ENCODE measurements at places on chromosomes 11 and 22.
A peak's percentile ranks its signal among the peaks of the same experiment; 100 is the strongest.

- peak; percentile 21 for DNase-seq
Measured at GRCh38 chr11:117834838-117835443, 10.4 kb upstream of the FXYD2 start.

DNA sequence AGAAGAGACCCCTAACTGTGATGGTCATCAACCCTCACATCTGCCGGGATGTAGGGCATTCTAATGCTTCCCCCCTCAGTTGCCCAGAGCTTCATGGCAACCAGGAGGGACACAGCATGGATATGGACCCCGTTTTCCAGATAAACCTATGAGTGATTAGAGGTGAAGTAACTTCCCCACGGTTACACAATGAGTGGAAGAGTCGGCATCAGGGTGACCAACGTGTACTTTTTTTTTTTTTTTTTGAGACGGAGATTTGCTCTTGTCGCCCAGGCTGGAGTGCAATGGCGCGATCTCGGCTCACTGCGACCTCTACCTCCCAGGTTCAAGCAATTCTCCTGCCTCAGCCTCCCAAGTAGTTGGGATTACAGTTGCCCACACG lies 25.0 kb downstream of the TXN2 start:
- DNase-seq, result no peak

DNA sequence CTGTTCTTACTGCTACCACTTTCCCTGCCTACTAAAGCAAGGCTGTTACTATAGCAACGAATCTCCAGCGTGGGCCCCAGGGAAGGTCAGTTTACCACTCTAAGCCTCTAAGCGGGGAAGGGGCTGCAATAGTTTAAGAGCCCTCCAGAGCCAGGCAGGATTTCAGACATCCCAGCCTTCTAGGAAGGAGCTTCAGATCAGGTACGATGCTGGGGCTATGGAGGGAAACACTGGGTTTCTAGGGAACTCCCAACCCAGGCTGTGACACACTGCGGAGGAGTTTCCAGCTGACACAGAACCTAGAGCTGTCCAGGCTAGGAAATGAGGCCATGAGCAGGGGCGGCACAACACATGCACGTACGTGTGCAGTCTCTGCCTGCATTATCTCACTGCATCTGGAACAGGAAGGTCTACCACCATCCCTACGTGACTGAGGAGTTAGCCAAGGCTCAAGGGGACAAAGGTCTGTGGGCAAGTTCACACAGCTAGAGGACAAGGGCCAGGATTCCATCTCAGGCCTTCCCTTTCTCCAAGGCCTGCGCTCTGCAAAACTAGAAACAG lies 20.4 kb downstream of the HPS4 start:
- peak; percentile 15 for DNase-seq

DNA sequence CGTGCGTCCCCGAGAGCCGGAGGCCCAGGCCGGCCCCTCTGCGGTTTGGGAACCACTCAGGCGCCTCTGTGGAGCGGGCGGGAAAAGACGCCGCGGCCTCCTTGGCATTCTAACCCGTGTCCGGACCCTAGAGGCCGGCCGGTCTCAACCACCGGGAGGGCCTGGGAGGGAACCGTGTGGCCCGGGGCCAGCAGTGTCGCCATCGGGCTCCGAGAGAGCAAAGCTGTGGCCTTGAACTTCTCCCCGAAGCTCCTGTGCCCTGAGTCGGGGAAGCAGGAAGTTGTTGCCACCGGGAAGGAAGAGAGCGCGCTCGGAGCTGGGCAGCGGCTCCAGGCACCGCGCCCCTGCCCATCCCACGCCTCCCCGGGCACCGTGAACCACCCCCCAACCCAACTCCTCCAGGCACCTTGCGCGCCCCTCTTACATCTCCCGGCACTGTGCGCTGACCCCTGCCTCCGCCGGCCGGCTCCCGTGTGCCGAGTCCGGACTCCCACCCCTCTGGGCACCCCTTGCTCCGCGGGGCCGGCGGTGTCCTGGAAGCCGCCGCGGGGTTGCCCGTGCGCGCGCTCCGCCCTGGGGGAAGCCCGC lies 80.0 kb upstream of the PPARA start:
- DNase-seq, result peak; percentile 47

- DNase-seq, result no peak
Measured at GRCh38 chr11:37511425-37511933, 913.4 kb upstream of the RAG2 start.

DNA sequence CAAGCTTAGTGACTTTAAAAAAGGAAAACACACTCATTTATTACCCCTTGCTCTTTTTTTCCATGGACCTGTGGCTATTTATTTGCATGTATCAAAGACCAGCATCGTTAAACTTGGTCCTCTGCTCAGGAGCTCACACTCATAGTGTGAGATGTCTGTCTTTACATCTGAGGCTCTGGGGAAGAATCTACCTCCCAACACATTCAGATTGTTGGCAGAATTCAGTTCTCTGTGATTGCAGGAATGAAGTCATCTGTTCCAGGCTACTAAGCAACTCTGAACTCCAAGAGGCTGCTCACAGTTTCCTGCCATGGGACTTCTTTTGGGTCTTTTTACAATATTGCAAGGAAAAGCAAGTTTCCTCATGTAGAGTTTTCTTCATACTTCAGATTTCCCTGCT lies 138.8 kb downstream of the LRRC4C start:
- no peak for DNase-seq

- peak; percentile 58 for DNase-seq
Measured at GRCh38 chr11:65859812-65860277, 388 bp upstream of the MUS81 start.

DNA sequence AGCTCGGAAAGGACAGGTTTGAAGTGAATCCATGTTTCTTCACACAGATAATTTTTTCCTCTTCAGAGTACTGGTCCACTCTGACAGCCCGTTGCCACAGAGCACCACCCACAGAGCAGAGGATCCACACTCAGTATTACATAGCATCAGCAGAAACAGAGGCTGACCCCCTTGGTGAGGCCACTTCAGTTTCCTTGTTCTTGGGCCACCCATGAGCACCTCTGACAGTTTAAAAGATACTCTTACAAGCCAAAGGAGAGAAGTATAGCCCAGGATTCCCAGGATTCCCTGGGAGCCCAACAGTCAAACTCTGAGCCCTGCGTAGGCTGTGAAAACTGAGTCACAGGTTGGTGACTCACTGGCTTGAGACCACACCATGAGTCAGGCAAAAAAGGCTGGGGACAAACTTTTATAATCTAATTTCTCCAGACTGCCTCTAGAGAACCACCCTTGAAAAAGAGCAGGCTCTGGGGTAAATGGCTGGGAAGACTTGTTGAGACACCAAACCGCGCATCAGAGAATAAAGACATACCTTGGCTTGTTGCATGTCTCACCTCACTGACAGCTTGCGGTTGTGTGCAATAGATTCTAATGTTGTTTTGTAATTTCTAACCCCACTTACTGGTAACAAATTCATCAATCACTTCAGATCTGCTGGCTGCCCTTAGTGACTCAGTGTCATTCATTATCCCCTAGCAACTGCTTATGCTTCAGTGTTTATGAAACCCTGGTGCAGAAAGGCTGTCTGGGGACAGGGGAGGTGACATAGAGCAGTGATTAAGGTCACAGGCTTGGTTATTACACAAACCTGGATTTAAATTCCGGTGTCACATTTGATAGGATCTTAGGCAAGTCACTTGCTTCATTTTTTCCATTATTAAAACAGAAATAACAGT lies 56.9 kb upstream of the PRSS23 start:
- DNase-seq, result no peak

DNA sequence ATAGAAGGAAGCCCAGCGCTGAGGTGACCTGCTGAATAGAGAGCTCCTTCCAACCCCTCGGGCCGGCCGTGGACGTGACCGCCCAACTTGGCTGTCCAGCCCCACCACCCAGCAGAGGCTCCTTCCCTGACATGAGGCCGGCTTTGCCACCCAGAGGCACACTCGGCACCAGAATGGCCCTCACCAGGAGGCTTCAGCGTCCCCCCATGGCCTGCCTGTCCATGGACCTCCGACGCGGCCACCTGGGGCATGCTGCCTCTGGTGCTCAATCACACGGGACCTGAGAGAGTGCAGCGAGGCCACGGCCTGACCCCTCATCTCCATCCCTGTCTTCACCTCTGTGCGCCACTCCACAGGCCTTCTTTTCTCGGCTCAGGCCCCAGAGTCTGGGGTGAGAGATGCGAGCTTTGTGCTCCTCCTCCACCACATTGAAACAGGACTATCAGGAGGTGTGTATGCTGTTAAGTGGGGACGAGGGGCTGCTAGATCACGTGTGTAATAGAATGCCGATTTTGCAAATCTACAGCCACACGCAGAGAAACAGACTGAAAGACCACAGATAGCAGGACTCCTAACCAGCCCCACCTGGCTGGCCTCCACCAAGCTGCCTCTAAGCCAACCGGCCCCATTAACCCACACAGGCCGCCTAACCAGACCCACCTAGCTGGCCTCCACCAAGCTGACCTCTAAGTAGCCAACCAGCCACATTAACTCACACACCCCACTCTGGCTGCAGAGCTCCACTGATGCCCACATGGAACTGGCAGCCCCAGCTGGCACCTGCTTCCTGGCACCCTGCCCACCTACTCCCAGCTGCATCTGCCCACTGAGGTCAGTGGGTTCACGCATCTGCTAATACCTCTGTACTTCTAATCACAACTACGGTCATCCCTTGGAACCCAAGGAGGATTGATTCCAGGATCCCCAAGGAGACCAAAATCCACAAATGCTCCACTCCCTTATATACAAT lies 20.7 kb downstream of the LINC01488 start:
- no peak for DNase-seq

- no peak for DNase-seq
Measured at GRCh38 chr22:37533995-37534394, 14.8 kb upstream of the CARD10 start.

GRCh38 chr11:35907648-35908431 lies 36.0 kb upstream of the LDLRAD3 start:
- DNase-seq, result no peak

GRCh38 chr11:68369756-68370155 lies 57.4 kb downstream of the LRP5 start:
- DNase-seq, result no peak

GRCh38 chr11:45518141-45518832 lies 147.1 kb downstream of the CHST1 start:
- DNase-seq, result no peak

- no peak for DNase-seq
Measured at GRCh38 chr11:93743291-93743690, 1.8 kb downstream of the C11orf54 start.

DNA sequence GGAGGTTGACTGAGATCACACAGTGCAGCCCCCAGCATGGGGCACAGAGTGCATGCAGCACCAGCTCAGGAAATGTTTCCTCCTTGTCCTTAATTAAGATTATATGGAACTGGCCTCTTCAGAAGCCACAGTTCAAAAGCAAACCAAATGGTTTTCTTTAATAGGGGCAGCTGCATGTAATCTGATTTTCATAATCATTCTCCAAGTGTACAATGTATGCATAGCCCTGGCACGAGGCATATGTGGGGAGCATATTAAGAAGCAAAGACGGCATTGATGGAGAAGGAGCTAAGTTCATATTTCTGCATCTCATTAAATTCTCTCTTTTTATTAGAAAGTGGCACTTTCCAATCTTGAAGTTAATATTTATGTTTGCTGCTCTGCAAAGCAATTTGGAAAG lies 9.9 kb upstream of the PARVB start:
- no peak for DNase-seq

DNA sequence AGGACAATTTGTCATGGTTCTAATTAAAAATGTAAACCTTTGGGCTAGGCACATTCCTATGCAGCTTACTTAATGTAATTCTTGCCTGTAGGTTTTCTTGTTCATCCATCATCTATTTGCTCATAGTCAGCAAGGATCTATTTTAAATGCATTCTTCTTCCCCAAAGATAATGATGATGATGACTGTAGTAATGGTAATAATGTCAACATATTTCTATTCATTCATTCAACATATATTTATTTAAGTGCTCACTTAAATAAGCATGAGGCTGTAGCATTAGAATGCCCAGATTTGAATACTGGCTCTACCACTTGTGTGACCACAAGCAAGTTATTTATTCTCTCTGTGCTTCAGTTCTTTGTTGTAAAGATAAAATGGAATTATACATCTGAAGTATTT lies 169.6 kb upstream of the SYN3 start:
- no peak for DNase-seq

- no peak for DNase-seq
Measured at GRCh38 chr11:98874050-98874449, 146.7 kb upstream of the CNTN5 start.

DNA sequence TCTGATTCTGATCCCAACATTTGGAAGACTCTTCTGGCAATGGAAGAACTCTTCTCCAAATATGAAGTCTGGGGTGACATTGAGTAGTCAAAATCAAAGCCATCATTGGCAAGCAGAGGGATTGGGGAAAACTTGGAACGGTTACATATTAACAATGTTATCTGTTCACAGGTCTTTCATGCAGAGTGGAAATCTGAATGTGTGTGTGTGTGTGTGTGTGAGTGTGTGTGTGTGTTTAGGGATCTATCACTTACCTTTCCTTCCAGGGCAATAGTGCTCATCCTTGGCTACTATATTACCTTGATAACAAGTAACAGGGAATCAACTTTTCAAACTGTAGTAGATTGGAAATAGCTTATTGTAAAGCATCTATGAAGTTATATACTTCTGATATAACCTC lies 55.3 kb downstream of the EHF start:
- no peak for DNase-seq

- no peak for DNase-seq
Measured at GRCh38 chr11:127506647-127507046, 506.1 kb upstream of the KIRREL3 start.

DNA sequence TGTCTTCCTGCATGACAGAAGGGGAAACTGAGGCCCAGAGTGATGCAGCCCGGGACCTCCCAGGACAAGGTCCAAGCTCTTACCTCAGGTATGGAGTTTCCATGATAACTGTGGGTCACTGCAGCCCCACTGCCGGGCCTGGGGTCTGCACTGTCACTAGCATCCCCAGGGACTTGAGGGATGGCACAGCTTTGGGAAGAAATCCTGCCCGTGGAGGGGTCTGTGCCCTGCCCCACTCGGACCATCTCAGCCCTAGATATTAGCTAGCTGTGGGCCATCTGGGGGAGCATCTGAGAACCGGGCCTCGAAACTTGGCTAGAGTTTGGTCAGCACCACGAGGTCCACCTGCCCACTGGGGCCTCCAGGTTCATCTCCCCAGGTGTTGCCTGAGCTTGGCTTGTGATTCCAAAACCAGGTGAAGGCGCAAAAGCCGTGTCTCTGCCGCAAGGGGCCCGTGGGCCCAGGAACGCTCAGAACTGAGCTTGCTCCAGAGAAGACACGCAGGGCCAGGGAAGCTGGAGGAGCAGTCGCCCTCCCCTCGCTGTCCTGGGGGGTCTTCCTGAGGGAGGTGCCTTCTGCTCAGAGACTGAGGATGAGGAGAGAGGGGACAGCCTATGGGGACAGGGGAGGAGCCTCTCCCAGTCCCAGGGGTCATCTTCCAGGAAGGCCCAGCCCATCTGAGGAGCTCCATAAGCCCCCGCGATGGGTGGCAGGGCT lies 4.8 kb downstream of the LINC01488 start:
- no peak for DNase-seq

- no peak for DNase-seq
Measured at GRCh38 chr11:64529559-64530520, 61.2 kb upstream of the SLC22A12 start.

GRCh38 chr22:49006207-49007012 lies 821.3 kb downstream of the BRD1 start:
- no peak for DNase-seq

GRCh38 chr11:55572548-55572947 lies 620 bp downstream of the OR4C16 start:
- DNase-seq, result no peak

- DNase-seq, result no peak
Measured at GRCh38 chr11:95521133-95521542, 268.4 kb downstream of the FAM76B start.
